ENCODE measurements at places on chromosomes 3 and 15. TPM values are rescaled to one million over a fixed set of nuclear protein-coding genes. Genes with fewer than 3 reads are reported as not detected.

Gene HCLS1
- 5.9 TPM for polyA plus RNA-seq

Gene KLF15
- 11.3 TPM for polyA plus RNA-seq

Gene ISLR2
- polyA plus RNA-seq, result 0.93 TPM

DNA sequence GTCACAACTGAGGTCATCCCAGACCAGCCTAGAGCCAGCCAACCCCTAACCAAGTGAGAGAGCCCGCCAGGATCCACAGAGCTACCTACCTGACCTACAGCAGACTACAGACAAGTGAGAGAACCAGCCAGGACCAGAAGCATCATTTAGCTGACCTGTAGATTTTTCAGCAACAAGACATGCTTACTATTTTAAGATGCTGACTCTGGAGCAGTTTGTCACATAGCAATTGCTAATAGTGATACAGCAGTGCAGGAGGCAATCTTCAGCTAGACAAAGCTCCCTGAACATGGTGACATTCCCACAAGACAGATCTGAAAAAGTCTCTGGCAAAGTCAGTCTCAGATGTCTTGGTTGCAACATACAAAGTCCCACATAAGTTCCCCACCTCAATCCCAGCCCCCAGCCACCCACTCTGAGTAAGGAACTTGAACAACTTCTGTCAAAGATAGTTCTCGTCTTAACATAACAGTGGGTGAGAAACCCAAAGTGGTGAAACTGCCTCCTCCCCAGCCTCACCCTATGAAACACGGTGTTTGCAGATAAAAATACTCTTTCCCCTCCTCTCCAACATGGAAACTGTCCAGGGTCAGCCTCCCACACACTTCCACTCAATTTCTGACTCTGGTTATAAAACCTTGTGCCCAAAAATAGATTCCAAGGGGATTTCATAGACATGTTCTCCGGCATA, 120.3 kb upstream of the SLC6A11 start:
- DNase-seq, result no peak

- DNase-seq, result no peak
Observed at GRCh38 chr3:168419091-168419490, 323.4 kb upstream of the GOLIM4 start.

DNA sequence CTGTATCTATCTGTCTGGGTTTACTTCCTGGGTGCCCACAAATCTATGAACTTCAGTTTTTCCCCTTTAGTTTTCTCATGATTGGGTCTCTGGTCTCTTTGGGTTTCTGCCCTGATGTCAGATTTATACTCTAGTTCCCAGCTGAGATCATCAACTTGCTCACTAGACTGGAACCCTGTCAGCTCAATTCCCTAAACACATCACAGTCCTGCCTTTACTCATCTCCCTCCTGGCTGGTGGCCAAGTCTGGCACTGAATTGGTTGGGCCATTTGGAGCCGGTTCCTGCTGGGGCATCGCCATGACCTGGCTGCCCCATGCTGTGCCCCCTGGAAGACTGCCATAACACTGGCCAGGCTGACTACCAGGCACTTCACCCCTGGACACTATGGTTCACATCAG, 345.3 kb downstream of the CHST2 start:
- peak; percentile 33 for DNase-seq

DNA sequence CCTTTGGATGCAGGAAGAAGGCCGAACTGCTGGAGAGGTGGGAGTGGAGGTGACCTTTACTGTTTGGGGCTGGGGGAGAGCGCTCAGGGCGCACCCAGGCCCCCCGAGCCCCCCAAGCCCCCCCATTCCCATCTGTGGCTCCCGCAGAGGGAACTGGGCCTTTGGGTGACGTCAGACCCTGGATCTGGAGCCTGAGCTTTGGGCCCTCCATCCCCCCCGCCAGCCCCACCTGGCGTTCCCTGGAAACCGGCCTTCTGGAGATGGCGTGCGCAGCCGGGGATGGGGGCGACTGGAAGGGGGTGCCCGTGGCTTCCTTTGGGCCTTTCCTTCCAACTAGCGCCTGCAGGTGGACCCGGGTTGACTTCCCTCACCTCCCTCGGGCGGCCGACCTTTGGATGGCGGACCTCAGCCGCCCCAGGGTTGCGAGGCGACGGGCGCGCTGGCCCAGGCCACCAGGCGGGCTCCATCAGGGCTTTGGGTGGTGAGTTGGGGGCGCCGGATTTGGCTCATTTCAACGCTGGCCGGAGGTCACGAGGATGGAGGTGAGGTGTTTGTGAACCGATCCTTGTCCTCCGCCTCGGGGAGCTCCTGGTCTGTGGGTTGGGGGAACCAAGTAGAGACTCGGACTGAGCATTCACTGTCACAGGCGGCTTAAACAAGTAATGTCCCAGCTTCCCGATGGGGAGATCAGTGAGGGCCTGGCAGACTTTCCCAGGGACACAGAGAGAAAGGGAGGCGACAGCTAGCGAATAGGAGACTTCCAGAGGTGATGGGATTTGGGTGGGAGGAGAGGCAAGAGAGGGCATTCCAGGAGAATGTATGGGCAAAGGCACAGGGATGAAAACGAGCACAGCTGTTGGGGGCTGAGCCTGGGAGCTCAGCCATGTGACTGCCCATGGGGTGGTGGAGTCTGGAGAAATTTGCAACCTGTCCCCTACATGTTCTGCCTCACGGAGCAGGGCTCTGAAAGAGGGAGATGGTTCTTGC, 709 bp downstream of the SCAMP5 start:
- DNase-seq, result peak; percentile 42

- no peak for DNase-seq
Observed at GRCh38 chr3:51269466-51269865, 115.6 kb upstream of the MANF start.

GRCh38 chr15:80485370-80486164, 81.4 kb downstream of the ARNT2 start:
- DNase-seq, result no peak

DNA sequence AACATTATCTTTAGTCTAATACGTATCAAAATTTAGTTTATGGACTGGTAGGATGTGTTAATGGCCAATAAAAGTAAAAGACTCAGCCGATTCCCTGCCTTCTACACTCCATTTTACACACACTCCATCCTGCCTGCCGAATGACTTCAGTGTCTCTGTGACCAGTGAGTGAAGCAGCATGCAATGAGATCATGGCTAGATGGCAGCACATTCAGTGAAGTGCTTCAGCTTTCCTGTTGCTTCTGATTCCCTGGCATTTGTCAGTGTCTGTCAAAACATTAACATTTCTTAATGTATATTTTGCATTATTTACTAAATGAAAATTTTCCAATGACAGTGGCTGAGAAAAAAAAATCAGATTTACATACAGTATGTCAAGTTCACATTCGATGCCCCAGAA, 412.0 kb downstream of the FHIT start:
- peak; percentile 2 for DNase-seq

DNA sequence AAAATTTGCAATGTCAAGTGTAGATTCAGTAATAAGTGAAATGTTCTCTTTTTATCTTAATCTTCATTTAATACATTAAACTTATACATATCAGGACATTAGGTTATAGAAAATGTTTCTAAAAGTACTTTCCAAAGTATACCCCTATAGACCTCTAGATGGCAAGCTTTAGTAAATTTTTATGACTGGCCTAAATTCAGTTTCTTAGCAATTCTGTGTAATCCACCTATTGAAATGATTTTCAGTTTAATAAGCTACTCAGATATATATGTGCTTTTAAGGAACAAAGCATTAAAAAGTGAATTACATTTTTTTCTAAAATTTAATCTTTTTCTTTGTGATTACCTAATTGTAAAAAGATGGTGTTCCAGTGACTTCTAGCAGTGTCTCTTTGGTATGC, 342.2 kb downstream of the GBE1 start:
- DNase-seq, result no peak

- peak; percentile 81 for DNase-seq
Observed at GRCh38 chr3:123652342-123652984, 67.6 kb upstream of the HACD2 start.

DNA sequence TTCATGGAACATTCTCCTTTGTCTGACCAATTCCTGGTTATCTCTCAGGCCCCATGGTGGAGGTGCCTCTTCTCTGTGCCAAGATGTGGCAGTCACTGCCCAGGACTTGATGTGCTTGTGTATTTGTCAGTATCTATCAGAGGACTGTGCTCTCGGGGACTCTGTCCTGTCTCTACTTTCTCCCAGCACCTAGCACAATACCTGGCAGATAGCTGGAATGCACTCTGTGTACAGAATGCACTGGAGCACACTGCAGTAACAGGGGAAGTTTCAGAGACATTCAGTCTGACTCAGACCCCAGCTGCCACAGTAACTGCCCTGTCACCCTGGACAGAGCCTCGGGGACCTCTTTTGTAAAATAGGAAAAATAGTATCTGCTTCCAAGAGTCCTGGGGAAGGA, 34.6 kb upstream of the SV2B start:
- no peak for DNase-seq
